ENCODE measurements at places on chromosomes 16 and 17.

- DNase-seq, result peak; percentile 33
Measured at GRCh38 chr17:55090079-55090492, 121.5 kb downstream of the STXBP4 start.

DNA sequence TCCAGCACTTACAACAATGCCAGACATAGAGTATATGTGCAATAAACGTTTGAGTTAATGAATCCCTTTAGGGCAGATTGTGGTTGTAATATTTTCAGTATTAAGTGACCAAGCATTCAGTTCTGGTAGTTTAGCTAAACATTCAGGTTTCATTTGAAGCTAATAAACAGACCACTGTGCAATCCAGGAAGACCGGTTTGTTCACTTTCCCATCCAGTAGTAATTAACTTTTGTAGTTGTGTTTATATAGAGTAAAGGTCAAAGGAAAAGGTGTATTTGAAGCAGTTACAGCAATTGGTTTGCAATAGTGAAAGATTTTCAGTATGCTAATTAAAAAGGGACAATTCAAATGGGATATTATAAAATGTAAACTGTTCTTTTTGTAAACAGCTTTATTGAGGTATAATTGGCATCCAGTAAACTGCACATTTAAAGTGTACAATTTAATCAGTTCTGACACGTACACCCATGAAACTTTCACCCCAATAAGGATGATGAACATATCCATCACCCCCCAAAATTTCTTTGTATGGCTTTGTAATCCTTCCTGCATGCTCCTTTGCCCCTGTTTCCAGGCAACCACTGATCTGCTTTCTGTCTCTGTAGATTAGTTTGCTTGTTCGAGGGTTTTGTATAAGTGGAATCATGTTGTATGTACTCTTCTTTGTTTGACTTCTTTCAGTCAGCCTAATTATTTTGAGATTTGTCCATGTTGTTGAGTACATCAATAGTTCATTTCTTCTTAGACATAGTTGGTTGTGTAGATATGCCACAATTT is 26.3 kb downstream of the MRTFB start:
- DNase-seq, result no peak

GRCh38 chr16:70644763-70645597 is 1.4 kb upstream of the IL34 start:
- DNase-seq, result no peak

- DNase-seq, result no peak
Measured at GRCh38 chr17:31433091-31433790, 41.8 kb downstream of the RAB11FIP4 start.

DNA sequence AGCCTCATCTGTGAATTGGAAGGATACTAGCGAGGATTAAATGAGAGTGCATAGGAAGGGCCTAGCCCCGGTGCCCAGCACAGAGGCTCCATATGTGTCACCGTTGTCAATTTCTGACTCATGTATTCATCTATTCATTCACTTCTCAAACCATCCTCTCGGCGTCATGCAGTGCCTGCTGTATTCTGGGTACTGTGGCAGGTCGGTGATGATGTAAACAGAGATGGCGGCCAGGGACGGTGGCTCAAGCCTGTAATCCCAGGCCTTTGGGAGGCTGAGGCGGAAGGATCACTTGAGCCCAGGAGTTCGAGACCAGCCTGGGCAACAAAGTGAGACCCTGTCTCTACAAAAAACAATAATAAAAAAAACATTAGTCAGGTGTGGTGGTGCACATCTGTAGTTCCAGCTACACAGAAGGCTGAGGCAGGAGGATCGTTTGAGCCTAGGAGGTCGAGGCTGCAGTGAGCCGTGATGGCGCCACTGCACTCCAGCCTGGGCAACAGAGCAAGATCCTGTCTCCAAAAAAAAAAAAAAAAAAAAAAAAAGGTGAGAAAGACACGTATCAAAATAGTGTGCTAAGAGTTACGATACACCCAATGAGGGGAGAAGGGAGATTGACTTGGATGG is 4.3 kb upstream of the PPP1R1B start:
- no peak for DNase-seq

DNA sequence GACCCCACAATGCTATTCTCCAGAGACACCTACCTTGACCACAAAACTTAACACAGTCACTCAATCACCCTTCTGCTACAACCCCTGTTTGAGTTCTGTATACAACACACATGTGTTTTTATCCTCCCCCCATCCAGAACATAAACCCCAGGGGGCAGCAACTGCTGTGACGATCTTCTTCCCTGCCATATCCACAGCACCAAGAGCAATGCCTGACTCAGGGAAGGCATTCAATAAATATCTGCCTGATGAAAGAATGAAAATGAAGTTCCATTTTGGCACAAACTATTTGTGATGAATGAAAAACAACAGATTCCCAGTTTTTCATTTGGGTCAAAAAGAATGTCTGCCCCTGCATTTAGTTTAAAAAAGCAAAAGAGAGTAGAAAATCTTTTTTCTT is 27.0 kb downstream of the ASIC2 start:
- no peak for DNase-seq

DNA sequence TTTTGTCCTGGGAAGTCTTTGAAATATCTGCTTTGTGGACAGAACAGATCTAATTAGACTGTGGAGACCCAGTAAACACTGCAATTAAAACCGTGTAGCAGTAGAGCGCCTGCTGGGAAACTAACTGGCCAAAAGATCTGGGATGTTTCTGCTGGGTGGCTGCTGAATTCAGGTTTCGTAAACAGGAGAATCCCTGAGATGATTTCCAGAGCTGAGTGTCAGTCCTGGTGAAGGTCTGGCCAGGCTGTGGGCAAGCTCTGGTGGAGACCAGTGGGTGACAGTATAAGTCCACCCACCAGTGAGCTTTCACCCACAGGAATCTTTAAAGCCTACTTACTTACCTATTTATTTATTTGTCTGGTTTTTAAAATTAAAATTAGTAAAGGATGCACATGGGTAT is 257.2 kb downstream of the IRF8 start:
- no peak for DNase-seq

DNA sequence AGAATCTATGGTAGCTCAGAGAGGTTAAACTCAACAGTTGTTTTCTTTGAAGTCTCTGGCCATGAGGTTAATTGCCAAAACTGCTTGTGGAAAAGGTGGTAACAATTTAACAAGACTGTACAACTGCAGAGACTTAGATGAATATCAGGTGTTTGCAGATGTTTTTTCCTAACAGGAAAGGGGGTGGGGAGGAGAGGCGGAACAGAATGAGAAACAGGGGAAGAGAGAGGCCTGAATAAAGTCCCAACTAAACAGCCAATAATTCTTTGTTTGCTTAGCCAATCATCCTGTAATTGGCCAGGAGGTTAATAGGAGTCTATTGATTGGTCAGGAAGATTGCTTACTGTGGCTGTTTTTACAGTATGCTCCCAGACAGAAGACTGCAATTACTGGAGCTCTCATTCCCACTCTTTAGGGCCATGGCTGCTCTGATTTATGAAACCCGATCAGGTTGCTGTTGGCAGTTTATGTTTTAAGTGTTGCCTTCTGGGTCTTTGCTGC is 249.7 kb upstream of the TBX2 start:
- no peak for DNase-seq

DNA sequence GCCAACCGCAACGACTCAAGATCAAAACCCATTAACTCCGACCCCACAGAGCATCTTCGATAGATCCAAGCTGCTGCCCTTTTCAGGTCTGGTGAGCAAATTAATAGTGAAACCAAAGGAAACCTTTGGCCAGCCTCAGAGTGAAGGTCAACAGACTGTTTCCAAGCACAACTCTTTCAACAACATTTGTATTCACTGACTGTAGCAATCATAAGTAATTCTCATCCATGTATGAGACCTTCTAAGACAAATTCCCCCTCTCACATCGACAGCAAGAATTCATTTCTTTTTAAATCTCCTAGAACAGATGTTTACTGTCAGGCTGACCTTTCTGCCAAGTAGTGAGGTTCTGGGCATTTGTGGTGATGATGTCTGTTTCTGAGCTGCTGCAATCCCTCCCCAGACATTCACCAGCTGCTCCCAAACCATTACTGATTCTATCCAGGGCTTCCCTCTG is 64.2 kb downstream of the SLC39A11 start:
- peak; percentile 80 for DNase-seq

- DNase-seq, result no peak
Measured at GRCh38 chr17:40095944-40096791, 4.2 kb downstream of the NR1D1 start.

- no peak for DNase-seq
Measured at GRCh38 chr16:89368604-89369249, 121.6 kb downstream of the ANKRD11 start.

GRCh38 chr17:903691-904481 is 75.7 kb downstream of the NXN start:
- peak; percentile 82 for DNase-seq

DNA sequence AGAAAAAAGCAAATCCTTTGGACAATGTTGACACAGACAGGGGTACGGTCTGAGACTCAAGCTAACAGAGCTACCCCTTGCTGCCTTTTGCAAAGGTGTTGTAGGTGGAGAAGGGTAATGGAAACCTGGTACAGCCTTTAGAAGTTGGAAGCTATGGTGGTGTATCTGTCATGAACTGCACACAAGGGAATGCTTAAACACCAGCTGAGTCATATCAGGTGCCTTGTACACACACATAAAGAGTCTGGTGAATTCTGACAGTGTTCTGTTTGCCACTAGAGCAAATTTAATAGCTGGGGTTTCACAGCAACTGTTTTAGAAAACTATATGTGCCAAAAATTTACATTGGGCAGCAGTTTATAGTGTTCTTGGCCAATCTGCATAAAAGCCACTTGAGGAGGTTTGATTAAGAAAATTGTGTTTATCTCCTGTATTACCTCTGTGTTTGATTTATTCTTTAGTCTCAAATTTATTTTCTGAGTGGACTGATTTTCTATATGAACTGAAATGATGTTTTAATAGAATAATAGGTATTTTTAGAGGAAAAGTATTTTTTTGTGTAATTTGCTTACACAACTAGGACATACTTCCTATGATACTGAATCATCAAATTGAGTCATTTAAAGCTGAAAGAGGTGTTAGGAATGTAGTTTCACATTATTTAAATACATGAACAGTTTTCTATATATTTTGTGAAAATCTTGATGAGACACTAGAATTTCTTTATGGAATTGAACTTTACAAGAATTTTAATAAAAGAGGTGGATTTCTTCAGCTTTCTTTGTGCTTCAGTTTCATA is 136.9 kb downstream of the MAP2K6 start:
- no peak for DNase-seq

DNA sequence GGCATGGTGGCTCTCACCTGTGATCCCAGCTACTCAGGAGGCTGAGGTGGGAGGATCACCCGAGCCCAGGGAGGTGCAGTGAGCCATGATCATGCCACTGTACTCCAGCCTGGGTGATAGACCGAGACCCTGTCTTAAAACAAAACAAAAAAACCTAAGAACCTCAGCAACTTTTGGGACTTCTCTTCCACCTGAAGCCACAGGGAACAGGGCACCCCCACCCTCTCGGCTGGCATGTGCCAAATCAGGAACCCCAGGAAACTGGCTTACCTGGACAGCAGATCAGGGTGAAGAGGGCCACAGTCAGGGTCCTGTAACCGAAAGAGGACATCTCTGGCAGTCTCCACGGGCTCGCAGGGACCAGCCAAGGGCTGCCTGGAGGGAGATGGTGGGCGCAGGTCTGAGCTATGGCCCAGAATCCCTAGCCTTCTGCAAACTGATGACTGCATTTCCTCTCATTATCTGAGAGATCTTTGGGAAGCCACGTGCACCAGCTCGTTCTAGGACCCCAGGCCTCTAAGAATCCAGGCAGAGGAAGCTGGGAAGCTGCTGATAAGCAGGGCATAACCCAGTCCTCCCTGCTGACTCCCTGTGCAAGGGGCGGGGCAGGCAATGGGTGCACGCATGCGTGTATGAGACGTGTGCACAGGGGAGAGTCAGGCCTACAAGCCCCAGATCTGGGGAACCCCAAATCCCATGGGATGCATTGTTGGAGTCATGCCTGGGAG is 8.4 kb downstream of the PRR29 start:
- no peak for DNase-seq

DNA sequence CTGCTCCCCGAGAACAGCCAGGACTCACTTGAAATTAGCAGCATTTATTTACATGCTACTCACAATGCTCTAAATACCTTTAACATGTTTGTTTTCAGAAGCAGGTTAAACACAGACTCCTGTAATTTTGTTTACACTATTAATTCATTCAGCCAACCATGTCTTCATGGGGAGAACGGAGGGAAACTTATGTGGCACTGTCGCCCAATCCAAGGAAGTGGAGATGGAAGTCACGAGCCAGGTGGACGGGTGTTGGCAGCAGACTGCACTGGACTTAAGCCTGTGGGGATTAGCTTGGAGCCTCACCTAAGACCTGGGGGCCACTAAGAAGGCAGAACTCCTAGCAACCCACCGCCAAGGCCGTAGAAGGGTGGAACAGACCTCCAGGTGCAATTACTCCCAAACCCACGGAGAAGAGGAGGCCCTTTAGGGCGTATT is 8.8 kb upstream of the GFAP start:
- no peak for DNase-seq

GRCh38 chr16:15031179-15031578 is 24.7 kb downstream of the NTAN1 start:
- DNase-seq, result no peak

GRCh38 chr17:28744104-28744971 is 527 bp downstream of the TRAF4 start:
- DNase-seq, result peak; percentile 53

DNA sequence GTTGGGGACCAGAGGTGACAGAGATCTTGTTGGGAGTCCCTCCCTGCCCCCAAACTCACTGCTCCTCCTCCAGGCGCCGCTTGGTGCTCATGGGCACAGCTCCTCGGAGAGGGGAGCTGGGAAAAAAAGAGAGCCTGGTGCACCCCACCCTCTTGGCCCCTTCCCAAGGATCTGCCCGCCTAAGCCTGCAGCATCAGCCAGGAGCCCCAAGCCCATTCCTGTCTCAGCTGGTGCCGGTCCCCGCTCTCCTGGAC is 400 bp downstream of the HCFC1R1 start:
- DNase-seq, result peak; percentile 44

- DNase-seq, result no peak
Measured at GRCh38 chr16:27270349-27270748, 1.8 kb upstream of the NSMCE1 start.

GRCh38 chr16:10504404-10504885 is 76.0 kb downstream of the EMP2 start:
- no peak for DNase-seq

- DNase-seq, result no peak
Measured at GRCh38 chr16:66968847-66969246, 7.8 kb downstream of the CES3 start.

DNA sequence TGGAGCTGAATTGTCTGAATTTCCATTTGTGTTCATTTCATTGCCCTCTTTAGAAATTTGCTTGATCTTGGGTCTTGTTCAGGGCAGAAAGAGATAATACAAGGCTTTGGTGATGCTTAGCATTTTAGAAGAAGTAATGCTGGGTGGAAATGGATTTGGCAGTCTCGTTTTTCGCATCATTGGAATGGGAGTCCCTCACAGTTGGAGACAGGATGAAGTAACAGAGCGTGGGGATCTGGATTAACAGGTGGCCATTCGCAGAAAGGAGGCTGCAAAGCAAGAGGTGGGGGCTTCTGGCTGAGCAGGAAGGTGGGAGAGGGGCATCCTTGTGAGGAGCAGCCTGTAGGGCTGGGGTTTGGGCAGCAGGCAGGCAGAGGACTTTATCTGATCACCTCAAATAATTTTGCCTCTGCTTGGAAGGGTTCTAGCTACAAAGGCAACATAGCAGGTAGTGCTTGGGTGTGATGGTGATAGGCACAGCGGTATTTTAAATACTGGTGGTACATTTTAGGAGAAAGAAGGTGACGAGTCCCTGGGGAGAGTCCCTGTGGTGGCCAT is 17.0 kb downstream of the KSR1 start:
- no peak for DNase-seq

GRCh38 chr16:77433146-77433545 is 1.7 kb downstream of the ADAMTS18 start:
- no peak for DNase-seq
